ENCODE measurements at places on chromosomes 3 and 15. TPM values are rescaled to one million over a fixed set of nuclear protein-coding genes. Genes with fewer than 3 reads are reported as not detected.

Gene CAND2
- 16.9 TPM for total RNA-seq

Gene PEX5L
- 2.8 TPM for total RNA-seq

Gene CLDN16
- not detected for total RNA-seq

Gene AGBL1
- total RNA-seq = not detected

Gene C3orf20
- under 0.01 TPM for total RNA-seq

Gene SYNPR
- not detected for total RNA-seq

Gene ASB14
- not detected for total RNA-seq

Gene GPR149
- total RNA-seq = not detected

Gene MASP1
- total RNA-seq = 178 TPM

Gene WNT7A
- total RNA-seq = not detected

Gene CCDC33
- total RNA-seq = not detected

Gene GPR15
- total RNA-seq = not detected

Gene RHOV
- total RNA-seq = not detected

Gene IL17RB
- total RNA-seq = under 0.01 TPM

Gene CCR8
- not detected for total RNA-seq

Gene CXCR6
- not detected for total RNA-seq

Gene NRROS
- total RNA-seq = 0.58 TPM

Gene LNP1
- 6.8 TPM for total RNA-seq

Gene CSPG5
- total RNA-seq = under 0.01 TPM

Gene IL5RA
- total RNA-seq = not detected

Gene C3orf85
- total RNA-seq = not detected

Gene ATP2B2
- total RNA-seq = not detected

Gene BFSP2
- total RNA-seq = not detected

Gene ADAMTS9
- 1.5 TPM for total RNA-seq

Gene NR2E3
- total RNA-seq = not detected

Gene CCNL1
- 122 TPM for total RNA-seq

Gene LAMB2
- 1,305 TPM for total RNA-seq

Gene SEMA3F
- total RNA-seq = 7.6 TPM

Gene EFHB
- total RNA-seq = 0.17 TPM

Gene OR5K2
- not detected for total RNA-seq

Gene SLC22A14
- 0.15 TPM for total RNA-seq

Gene PTPRG
- 58.2 TPM for total RNA-seq

Data from smooth muscle cell of trachea (primary cell).